ENCODE measurements at places on chromosomes 7 and 10.

- no peak for DNase-seq
Measured at GRCh38 chr7:65892835-65893234, 20.0 kb downstream of the VKORC1L1 start.

DNA sequence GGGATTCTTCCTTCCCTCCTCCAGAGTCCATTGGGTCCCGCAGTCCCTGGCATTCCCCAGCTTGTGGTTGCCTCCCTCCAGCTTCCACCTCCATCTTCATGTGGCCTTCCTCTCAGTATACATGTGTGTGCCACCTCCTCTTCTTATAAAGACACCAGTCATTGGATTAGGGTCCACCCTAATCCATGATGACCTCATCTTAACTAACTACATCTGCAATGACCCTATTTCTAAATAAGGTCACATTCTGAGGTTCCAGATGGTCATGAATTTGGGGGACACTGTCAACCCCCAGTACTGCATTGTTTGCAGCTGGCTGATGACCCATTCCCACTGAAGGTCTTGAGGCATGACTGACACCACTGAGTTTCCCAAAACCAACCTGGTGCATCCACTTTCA, 99.0 kb downstream of the PTPRE start:
- no peak for DNase-seq

DNA sequence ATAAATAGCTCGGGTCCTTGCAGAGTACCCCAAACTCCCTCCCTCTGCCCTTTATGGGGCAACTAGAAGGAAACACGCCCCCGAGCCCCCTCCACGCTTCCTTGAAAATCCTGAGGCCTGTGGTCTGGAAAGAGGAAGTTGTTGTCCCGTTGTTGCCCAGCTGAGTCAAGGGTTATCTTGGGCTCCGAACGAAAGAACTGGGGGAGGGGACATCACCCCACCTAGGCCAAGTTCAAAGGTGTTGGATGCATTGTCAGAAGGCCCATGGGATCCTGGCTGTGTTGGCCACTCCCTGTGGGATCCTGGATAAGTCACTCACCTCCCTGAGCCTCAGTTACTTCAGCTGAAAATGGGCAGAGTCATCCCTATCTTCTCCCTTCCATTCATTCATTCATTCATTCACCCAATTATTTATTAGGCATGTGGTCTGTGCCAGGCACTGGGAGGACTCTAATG, at the start of gene CCL24:
Gene CCL24 (minus strand): TSS at position 26 of the 456 bp plus-strand sequence. CDS start 91 bp downstream, outside the sequence.
- DNase-seq, result no peak

DNA sequence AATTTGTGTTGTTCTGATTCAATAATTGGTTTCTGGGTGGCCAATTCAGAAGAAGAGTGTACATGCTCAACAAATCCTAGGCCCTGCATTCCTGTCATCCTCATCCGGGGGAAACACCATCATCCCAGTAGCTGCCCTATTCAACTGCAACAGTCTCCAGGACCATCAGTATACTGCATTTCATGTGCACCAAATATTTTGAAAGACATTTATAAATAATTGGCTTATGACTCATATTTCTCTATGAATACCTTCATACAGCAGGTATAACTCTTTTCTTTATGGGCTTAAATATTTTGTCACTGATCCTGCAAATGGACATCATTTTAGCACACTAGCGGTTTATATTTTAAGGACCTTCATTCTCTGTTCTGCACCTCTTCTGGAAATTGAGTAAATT, 38.0 kb downstream of the CD36 start:
- DNase-seq, result no peak

- DNase-seq, result peak; percentile 19
Measured at GRCh38 chr7:117458977-117459583, 20.7 kb upstream of the CFTR start.

DNA sequence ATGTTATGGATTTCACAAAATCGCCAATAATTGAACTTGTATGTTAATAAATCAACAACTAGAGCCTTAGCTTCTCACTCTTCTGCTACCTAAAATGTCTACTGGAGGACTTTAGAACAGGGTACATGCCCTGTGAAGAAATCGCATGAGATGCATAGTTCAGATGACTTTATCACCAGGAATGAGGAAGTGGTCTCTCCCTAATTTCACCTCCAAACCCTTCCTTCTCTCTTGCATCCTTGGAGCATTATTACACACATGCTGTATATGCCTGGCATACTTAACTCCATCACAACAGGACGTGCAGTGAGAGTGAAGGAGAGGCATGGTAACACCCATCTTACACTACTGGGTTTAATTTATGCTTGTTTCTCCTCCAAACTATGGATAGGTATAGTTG, 27.8 kb downstream of the RHEB start:
- DNase-seq, result peak; percentile 4

- no peak for DNase-seq
Measured at GRCh38 chr7:148927123-148928045, 43.3 kb upstream of the EZH2 start.

DNA sequence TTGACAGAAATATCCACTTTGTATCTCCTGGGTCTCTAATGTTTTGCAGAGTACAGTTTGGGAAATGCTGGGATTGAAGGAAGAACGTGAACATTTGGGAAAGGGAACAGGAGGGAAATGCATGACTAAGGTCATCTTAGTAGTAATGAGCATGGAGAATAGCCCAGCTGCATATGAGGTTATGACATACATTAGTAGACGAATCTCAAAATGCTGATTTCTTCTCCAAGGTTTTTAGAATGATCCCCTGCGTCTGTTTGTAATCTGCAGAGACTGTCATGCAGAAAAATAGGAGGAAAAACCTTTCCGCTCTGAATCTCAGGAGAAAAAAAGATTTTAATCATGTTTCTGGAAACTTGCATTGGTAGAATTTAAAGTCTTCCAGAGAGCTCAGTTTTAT, 133.6 kb downstream of the PPP1R9A start:
- no peak for DNase-seq

- peak; percentile 14 for DNase-seq
Measured at GRCh38 chr10:117174439-117175214, 22.7 kb upstream of the KCNK18 start.

DNA sequence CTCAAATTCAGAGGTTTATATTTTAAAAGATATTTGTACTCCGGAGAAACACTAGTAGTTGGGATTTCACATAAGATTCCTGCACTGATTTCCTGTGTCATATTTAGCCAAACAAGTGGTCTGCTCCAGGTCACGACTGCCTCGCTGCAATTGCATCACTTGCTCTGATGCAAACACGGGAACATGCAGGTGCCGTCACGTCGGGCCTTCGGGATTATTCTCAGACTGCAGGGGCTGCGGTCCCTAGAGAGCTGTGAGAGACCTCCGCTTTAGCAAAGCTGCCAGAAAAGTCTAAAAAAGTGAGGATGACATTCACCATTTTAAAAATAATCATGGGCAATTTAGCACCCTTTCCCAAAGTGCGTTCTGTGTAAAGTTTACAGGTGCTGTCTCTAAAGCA, 93.5 kb upstream of the DDC start:
- no peak for DNase-seq

GRCh38 chr7:133575726-133576440, 323.0 kb downstream of the EXOC4 start:
- DNase-seq, result no peak

- no peak for DNase-seq
Measured at GRCh38 chr10:45439365-45439764, 65.3 kb downstream of the ALOX5 start.

DNA sequence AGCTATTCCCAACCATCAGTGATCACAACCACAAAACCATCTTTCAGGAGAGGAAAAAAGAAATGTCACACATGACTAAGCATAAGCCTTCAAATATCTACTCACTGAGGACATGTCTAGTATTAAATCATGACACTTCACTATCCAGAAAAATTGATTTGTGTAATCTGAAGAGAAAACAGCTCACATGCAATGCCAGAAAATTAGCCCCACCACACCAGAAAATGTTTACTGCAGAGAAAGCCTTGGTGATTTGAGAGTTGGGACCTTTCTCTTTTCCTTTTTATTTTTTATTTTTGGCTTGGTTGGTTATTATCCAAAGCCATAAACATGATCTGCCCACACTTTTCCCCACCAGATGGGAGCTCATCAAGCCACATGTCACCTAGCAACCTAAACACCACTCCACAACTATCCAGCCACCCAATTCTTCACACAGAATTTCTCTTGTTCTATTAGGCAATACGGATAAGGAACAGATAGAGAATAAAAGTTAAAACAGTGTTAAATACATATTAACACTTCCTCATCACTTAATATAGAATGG, 3.1 kb downstream of the PARD3 start:
- no peak for DNase-seq

DNA sequence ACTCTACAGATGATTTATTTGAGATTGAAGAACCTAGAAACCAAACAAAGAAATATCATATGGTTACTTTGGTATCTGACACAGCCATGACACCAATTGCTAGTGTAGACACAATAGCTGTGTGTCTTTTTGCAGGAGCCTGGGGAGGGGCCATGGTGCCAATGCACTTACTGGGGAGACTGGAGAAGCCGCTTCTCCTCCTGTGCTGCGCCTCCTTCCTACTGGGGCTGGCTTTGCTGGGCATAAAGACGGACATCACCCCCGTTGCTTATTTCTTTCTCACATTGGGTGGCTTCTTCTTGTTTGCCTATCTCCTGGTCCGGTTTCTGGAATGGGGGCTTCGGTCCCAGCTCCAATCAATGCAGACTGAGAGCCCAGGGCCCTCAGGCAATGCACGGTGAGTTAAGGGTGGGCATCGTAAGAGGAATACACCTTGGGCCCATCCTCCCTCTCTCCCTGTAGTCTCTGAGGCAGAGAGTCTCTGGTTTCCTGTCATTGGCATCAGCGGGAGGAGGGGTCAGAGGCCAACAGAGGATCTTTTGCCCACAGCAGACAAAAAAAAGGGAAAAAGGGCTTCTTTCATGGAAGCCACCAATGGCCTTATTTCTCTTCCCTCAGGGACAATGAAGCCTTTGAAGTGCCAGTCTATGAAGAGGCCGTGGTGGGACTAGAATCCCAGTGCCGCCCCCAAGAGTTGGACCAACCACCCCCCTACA, 1.2 kb downstream of the TMEM139 start:
- DNase-seq, result no peak

DNA sequence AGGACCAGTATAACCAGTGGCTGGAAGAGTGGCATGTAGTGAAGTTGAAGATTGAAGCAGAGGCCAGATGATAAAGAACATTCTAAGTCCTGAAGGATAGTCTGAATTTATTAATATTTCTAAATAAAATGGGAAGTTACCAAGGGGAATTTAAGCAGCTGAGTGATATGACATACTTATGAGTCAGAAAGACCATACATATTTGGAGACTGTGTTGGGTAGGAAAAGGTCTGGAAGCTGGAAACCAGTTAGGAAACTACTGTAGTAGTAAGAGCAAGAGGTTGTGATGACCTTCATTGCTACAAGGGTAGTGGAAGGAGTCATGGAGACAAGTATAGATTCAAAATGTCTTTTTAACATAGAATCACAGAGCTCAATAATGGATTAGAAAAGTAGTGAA, 752.3 kb downstream of the SUGCT start:
- no peak for DNase-seq

- no peak for DNase-seq
Measured at GRCh38 chr7:16564909-16565426, 38.3 kb downstream of the LRRC72 start.

- no peak for DNase-seq
Measured at GRCh38 chr7:80934321-80934720, 15.5 kb upstream of the SEMA3C start.

DNA sequence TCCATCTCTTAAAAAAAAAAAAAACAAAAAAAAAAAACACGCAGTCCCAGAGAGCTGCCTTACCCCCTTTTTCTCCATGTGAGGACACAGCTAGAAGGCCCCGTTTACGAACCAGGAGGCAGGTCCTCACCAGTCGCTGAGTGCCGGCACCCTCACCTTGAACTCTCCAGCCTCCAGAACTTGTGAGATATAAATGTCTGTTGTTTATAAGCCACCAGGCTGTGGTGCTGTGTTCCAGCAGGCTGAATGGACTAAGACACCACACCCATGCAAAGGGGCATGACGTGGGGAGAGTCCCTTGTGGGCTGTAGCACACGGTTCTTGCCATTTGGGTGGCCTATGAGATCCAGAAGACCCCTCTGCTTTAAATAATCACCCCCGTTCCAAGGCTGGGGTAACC, 17.2 kb downstream of the ECHDC3 start:
- no peak for DNase-seq

GRCh38 chr10:1189166-1190051, 133.2 kb downstream of the WDR37 start:
- DNase-seq, result no peak
